CD4-positive, CD25-positive, alpha-beta regulatory T cell (primary cell): ENCODE measurements at places on chromosomes 2 and 18.

DNA sequence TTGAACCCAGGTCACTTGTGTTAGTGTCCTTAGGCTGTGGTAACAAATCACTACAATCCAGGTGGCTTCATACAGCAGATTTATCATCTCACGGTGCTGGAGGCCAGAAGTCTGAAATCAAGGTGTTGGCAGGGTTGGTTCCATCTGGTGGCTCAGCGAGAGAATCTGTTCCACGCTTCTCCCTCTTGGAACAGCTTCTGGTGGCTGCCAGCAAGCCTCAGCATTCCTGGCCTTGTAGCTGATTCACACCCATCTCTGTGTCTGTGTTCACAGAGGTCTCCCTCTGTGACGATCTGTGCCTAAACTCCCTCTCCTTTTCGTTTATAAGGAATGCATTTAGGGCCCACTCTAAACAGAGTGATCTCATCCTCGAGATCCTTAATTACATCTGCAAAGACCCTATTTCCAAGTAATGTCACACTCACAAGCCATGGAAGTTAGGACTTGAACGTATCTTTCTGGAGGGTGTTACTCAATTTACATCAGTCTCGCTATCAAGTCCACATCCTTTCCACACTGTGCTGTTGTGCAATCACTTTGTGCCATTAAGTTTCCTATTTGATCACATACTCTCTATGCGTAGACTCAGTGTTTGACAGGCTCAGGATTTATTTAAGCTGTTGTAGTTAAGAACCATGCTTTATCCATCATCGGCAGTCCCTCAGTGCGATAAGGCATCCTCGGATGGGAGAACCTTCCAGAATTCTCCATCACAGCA is 164.4 kb downstream of the SOCS6 start:
- DNase-seq = no peak

DNA sequence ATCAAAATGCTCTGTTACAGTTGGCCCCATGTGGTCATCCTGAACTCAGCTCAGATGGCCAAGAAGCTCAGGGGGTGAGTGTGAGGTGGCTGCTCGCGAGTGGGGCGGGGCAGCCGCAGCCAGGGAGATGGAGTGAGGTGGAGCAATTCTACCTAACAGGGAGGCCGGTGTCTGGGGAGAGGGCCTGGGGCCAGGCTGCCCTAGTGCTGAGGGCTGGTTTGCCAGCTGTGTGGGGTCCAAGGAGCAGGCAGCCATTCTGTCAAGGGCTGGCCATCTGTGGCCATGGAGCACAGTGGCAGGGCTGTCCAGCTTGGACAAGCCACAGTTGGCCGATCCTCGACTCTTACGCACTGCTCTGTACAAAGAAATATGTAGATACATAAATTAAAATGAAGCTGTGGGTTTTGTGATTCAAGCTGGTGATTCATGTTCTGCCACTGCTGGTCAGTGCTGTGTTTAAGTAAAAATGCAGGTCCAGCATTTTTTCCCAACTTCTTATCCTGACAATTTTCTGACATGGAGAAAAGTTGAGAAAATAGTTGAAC is 82.1 kb downstream of the HS6ST1 start:
- DNase-seq = no peak

DNA sequence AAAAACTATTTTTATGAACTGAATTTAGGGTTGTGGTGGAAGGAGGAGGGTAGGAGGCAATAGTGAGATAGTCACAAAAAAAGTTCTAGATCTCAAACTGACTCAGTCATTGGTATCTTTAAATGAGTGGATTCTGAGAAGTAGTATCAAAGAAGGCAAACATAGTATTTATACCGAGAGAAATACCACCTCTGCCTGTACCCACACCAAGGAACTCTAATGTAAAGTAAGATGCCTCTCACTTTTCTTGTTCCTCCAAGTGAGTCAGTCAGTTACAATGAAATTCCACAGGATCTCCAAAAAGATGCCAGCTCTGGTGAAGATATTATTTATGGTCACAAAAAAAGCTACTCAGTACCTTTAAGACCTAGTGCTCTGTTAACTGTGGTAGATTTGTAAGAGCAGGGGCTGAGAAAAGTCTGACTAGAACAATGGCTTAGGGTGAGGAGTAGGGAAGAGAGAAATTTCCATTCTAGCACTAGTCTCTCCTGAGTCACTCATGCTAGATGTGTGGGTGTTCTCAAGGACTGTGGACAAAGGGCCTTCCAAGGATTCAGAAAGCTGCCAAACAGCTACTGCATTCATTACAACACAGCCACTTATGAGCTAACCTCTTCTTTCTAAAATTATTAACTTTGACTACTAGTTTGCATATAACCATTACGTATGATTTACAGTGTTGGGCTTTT is 36.3 kb downstream of the YWHAQ start:
- no peak for DNase-seq

GRCh38 chr2:120438301-120439066 is 92.5 kb downstream of the INHBB start:
- no peak for DNase-seq

GRCh38 chr2:136221026-136221425 is 103.1 kb upstream of the CXCR4 start:
- DNase-seq = no peak

GRCh38 chr2:236405357-236405756 is 141.2 kb upstream of the ASB18 start:
- no peak for DNase-seq

DNA sequence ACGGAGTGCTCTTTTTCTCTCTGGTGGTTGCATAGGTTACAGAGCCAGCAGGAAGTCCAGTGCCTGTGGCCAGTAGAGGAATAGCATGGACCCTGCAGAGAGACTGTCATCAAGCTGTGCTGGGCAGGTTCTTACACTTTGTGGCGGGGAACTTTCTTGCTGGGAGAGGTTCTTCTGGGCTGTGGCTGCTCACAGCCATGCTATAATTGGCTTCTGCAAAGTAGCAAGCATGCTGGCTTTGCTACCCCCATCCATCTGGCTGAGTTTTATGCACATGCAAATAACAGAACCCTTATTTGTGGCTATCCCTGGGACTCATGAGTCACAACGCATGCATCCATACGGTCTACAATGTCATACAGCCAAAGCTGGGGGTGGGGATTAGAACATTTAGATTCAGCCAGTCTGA is 68.9 kb downstream of the PLCL1 start:
- DNase-seq = no peak

GRCh38 chr2:109139002-109139401 is 10.0 kb downstream of the SH3RF3 start:
- no peak for DNase-seq

- DNase-seq = no peak
These were observed 270.8 kb downstream of the HDAC4 start for GRCh38 chr2:239130041-239130440.

GRCh38 chr2:106584304-106584954 is 97.3 kb downstream of the CD8B2 start:
- DNase-seq = no peak
